ENCODE measurements at places on chromosomes 6 and 20. TPM values are rescaled to one million over a fixed set of nuclear protein-coding genes. Genes with fewer than 3 reads are reported as not detected.

DNA sequence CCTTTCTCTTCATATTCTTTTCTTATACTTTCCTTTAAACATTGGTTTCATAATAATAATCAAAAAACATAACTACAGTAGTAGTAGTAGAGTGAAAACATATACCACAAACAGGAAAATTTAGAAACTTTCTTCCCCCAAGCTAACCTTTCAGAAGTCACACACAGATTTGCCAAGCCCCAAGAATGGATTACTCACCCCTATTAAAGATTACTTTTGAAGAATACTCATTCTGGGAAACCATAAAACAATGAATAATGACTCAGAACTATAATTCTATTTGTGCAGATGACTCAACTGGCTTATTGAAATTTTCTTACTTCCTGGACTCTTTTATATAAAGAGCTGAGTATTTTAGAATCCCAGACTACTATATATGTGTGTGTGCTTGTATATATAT, 119.4 kb upstream of the GJE1 start:
- H3K27ac ChIP-seq: no peak overlapping the region
- no peaks in the 10 kb centered on the region for H3K36me3 ChIP-seq
- DNase-seq: no peak
- H3K4me3 ChIP-seq: no peak overlapping the region
- peaks cover 4% of the 10 kb centered on the region for H3K4me1 ChIP-seq

Gene GRM1
- total RNA-seq: not detected

GRCh38 chr20:53138454-53139262, 166.5 kb downstream of the TSHZ2 start:
- no peaks in the 10 kb centered on the region for H3K27me3 ChIP-seq
- peak overlapping the region; percentile 25 for H3K4me3 ChIP-seq
- H3K36me3 ChIP-seq: peaks cover 19% of the 10 kb centered on the region
- peaks cover 30% of the 10 kb centered on the region for H3K4me1 ChIP-seq

Gene MICB
- 32.8 TPM for total RNA-seq

Gene FRK
- not detected for total RNA-seq

- no peaks in the 10 kb centered on the region for H3K36me3 ChIP-seq
- no peak overlapping the region for H3K4me3 ChIP-seq
- no peak overlapping the region for H3K27ac ChIP-seq
- no peak for DNase-seq
- H3K4me1 ChIP-seq: no peaks in the 10 kb centered on the region
- peaks cover 8% of the 10 kb centered on the region for H3K27me3 ChIP-seq
These were observed 34.6 kb downstream of the CYP24A1 start for GRCh38 chr20:54139188-54139587.

Gene SMLR1
- total RNA-seq: not detected

GRCh38 chr20:10524643-10525042, 89.5 kb downstream of the SLX4IP start:
- H3K4me1 ChIP-seq: peaks cover 18% of the 10 kb centered on the region
- no peak for DNase-seq
- no peak overlapping the region for H3K27ac ChIP-seq
- H3K27me3 ChIP-seq: no peaks in the 10 kb centered on the region
- no peak overlapping the region for H3K4me3 ChIP-seq

Gene DBNDD2
- 25.2 TPM for total RNA-seq

GRCh38 chr20:17627101-17627955, 54.7 kb downstream of the RRBP1 start:
- no peaks in the 10 kb centered on the region for H3K27me3 ChIP-seq
- no peaks in the 10 kb centered on the region for H3K4me1 ChIP-seq
- H3K4me3 ChIP-seq: no peak overlapping the region
- H3K27ac ChIP-seq: no peak overlapping the region
- DNase-seq: no peak

Gene HDAC2
- total RNA-seq: 134 TPM

- H3K4me1 ChIP-seq: peaks cover 47% of the 10 kb centered on the region
- peak overlapping the region; percentile 81 for H3K27ac ChIP-seq
- no peaks in the 10 kb centered on the region for H3K36me3 ChIP-seq
These were observed 52.9 kb upstream of the BTN3A2 start for GRCh38 chr6:26312096-26312463.

Data from activated CD4-positive, alpha-beta T cell treated with anti-CD3 and anti-CD28 coated beads, Interleukin-2, amount 10 ng/mL, durations not matched to agents 24 days and 14 days (primary cell).